ENCODE measurements at places on chromosomes 7 and 10.

GRCh38 chr10:98676895-98677294, 230.2 kb upstream of the HPS1 start:
- DNase-seq: no peak

DNA sequence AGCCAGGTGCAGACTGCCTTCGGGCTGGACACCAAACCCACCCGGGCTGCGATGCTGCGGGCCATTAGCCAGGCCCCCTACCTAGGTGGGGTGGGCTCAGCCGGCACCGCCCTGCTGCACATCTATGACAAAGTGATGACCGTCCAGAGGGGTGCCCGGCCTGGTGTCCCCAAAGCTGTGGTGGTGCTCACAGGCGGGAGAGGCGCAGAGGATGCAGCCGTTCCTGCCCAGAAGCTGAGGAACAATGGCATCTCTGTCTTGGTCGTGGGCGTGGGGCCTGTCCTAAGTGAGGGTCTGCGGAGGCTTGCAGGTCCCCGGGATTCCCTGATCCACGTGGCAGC, 50.0 kb downstream of the VWA2 start:
- DNase-seq: no peak

GRCh38 chr7:116577320-116577871, 52.6 kb downstream of the CAV1 start:
- peak; percentile 10 for DNase-seq

- DNase-seq: no peak
Measured at GRCh38 chr10:47104151-47104605, 192.9 kb downstream of the PTPN20 start.

DNA sequence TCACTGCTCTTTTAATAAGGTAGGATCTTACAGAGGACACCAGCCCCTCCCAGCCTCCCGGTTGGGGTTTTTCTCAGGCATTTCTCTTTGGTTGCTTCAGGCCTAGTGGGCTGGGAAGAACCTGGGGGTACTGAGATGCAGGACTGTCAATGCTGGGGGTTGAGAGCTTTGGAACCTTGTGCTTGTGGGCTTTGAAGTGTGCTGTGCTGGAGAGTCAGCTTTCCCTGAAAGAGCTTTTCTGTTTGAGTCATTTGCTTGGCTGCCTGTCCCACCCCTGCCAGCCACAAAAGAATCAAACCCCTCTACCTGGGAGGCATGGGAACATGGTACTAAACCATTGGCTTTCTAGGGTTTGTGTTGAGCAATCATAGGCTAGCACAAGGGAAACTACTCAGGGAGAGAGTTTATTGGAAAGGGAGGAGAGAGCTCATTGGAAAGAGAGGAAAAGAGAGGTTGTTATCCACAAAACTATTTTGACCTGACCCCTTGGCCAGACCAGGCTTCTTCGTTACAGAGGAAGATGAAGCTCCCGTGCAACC, 1.4 kb downstream of the SCD start:
- DNase-seq: no peak

GRCh38 chr10:112379635-112380296, 5.8 kb downstream of the ACSL5 start:
- no peak for DNase-seq

GRCh38 chr7:153935095-153935494, 117.1 kb upstream of the DPP6 start:
- no peak for DNase-seq

- no peak for DNase-seq
Measured at GRCh38 chr7:41437257-41438196, 265.4 kb downstream of the INHBA start.

DNA sequence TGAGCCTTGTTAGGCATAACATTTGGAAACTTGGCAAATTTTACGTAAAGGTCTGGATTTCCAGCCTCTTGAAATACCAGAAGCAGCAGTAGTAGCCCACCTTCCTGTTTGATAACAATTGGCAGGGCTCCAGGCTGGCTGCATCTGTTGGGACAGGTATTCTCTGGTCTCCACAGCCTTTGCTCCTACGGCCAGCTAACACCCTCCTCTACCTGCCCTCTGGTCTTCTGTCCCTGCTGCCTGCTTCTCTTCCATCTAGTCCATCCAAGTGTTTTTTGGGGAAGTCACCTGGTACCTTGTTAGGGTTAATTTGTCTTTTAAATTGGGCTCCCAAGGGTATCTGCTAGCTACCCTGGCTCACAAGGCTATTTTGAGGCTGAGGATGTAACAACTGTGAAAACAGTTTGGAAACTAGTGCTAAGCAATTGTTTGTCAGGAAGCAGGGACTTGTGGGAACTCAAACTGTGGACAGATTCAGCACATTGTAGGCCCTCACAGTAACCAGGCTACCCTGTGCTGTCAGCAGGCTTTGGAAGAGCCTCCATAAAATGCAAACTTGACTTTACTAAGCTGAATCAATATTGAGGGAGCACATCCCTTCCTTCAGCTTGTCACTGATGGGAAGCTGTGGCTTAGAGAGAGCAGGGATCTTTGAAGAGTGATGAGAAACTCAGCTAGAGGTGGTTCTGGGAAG, 8.5 kb downstream of the RPS24 start:
- no peak for DNase-seq

GRCh38 chr7:16695621-16696237, 49.7 kb downstream of the BZW2 start:
- DNase-seq: no peak

GRCh38 chr7:106178593-106179134, 66.6 kb upstream of the SYPL1 start:
- no peak for DNase-seq

DNA sequence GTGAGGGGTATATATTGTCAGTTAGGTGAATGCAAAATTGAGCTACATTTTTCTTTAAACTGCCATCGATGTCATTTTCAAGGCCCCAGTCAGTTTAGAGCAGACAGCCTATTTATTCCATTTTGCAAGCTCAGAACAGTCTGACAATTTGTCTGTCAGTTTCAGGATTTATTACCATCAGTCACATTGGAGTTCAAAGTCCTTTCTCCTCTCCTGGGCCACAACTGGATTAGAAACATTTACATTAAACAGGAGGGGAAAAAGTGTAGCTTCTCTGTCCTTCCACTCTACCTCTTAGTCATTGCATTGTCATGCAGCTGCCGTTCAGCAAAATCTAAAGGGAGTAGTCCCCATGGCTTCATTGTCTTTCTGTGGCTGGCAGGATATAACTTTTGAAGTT, 3.5 kb upstream of the GHITM start:
- DNase-seq: no peak
